ENCODE measurements at places on chromosomes 1 and 21.

- no peak for DNase-seq
These were observed 112.0 kb downstream of the BARHL2 start for GRCh38 chr1:90605070-90605469.

GRCh38 chr1:202210385-202210784 is 16.8 kb downstream of the LGR6 start:
- DNase-seq = no peak

- no peak for DNase-seq
These were observed 7.6 kb downstream of the MAN1C1 start for GRCh38 chr1:25624156-25624555.

DNA sequence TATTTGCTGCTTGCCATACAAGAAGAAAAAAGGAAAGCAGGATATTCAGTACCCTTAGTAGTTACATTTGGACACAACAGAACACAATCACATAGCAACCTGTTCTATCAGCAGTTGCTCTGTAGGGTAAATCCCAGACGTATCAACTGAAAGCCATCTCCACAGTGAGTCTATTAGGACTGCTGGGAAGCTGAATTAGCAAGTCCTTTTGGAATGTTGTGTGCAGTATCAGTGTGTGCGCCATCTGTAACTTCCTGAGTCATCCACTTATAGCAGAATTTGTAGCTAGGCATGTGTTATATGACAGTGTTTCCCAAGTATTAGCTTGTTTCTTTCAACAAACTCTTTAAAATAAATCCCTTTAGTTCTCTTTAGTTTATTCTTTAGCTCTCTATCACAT is 21.3 kb downstream of the CCDC30 start:
- DNase-seq = no peak

- DNase-seq = no peak
These were observed 17.1 kb downstream of the ATP6V1G3 start for GRCh38 chr1:198523182-198523950.

- no peak for DNase-seq
These were observed 86.8 kb downstream of the C21orf91 start for GRCh38 chr21:17732306-17732705.

GRCh38 chr1:26345718-26346117 is 8.2 kb downstream of the CRYBG2 start:
- DNase-seq = no peak

- no peak for DNase-seq
These were observed 2.4 kb downstream of the FBXO42 start for GRCh38 chr1:16349847-16350406.

DNA sequence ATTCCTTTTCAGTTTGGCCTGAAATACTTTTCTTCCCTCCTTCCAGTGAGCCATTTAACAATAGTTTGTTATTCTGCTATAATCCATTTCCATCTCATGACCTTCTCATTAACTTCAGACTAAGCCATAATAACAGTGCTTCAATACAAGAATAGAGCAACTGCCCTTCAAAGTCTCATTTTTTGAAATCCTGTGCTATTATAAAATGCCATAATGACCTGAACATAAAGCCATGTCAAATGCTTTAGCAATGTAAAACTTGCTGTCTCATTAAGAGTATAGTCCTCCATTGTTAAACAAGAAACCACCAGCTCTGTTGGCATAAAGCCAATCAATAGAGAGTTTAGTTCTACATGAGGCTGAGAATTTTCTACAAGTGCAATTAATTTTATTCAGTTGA is 9.6 kb upstream of the PIGK start:
- DNase-seq = no peak

DNA sequence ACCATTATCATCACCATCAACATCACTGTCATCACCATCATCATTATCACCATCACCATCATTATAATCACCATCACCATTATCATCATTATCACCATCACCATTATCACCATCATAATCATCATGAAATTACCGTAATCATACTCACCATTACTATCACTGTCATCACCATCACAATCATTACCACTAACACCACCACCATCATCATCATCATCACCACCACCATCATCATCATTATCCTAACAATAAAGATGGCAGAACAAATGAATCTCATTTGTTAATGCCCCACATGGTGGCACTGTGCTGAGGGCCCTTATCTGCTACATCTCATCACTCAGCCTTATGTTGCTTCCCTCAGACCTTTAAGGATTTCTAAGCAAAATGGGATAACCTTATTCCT is 9.4 kb upstream of the PLA2G2E start:
- DNase-seq = no peak

DNA sequence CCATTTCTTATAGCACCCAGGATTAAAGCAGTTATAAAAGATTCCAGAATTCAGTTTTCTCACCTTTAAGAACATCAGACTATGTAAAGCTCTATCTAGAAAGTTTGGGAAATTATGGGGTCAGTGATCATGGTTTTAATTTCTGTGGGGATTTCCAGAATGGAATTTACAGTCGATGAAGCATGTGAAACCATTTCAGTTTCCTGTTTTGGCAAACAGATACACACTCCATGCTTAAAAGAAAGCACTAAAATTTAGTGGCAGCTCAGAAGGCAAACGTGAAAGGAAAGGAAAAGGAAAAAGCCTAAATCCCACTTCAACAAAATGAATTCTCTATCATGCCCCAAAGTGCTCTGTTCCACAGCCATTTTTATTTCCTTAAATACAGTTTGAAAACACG is 60.4 kb downstream of the FYB2 start:
- no peak for DNase-seq

- DNase-seq = no peak
These were observed 44.0 kb upstream of the DIPK1A start for GRCh38 chr1:93005252-93005598.

- DNase-seq = no peak
These were observed 83.9 kb upstream of the NBPF4 start for GRCh38 chr1:108327534-108328466.

GRCh38 chr1:156130578-156130942 is 16.0 kb downstream of the LMNA start:
- no peak for DNase-seq

- no peak for DNase-seq
These were observed 36.0 kb downstream of the LACTBL1 start for GRCh38 chr1:22936681-22937080.

GRCh38 chr1:183069562-183070216 is 46.5 kb downstream of the LAMC1 start:
- no peak for DNase-seq

- no peak for DNase-seq
These were observed 7.2 kb upstream of the ADAMTS1 start for GRCh38 chr21:26852423-26852822.

GRCh38 chr1:54095546-54096226 is 42.3 kb downstream of the TCEANC2 start:
- no peak for DNase-seq

- DNase-seq = no peak
These were observed 1166.6 kb upstream of the ADGRL2 start for GRCh38 chr1:80633947-80634706.

DNA sequence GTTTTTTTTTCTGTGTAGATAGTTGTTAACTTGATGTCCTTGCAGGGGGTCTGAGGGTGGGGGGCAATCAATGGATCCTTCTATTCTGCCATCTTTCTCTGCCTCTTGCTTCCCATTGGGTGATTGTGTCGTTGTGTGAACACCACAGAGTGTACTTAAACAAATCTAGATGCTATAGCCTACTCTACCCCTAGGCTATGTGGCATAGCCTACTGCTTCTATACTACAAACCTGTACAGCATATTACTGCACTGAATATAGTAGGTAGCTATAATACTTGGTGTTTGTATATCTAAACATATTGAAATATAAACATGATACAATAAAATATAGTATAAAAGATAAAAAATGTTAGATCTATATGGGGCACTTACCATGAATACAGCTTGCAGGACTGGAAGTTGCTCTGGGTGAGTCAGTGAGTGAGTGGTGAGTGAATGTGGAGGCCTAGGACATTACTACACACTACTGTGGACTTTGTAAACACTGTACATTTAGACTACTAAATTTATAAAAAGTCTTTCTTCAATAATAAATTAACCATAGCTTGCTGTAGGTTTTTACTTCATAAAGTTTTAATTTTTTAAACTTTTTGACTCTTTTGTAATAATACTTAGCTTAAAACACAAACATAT is 105.4 kb downstream of the CENPF start:
- no peak for DNase-seq

- DNase-seq = no peak
These were observed 6.7 kb upstream of the IGSF8 start for GRCh38 chr1:160105155-160105554.

GRCh38 chr1:208004851-208005250 is 93.9 kb upstream of the CD34 start:
- DNase-seq = no peak

DNA sequence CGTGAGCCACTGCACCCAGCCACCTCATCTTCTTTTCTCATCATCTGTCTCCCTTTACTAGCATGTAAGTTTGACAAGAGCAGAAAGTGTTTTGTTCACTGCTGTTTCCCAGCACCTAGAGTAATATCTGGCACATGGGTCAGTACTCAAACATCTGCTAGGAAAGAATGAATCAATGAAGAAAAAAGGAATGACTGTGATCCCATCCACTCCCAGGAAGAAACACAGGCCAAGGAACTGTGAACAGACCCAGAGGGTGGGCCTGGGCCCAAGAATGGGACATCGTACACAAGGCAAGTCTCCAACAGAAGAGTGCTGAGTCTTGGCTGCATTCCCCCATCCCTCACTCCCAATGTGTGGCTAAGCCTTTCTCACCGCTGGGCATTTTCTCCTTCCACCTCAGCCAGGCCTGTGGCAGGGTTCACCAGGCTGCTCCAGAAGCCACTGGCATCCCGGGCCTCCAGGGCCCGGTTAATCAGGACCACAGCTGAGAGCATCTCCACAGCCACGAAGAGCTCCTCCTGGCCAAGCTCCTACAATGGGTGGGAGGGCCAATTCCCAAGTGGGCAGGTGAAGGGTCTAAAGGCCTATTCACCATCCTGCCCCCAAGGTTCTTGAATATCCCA is 18.4 kb downstream of the IQGAP3 start:
- DNase-seq = no peak

GRCh38 chr1:100759188-100759587 is 39.6 kb downstream of the VCAM1 start:
- no peak for DNase-seq

- DNase-seq = no peak
These were observed 29.0 kb downstream of the DHCR24 start for GRCh38 chr1:54857746-54858561.

DNA sequence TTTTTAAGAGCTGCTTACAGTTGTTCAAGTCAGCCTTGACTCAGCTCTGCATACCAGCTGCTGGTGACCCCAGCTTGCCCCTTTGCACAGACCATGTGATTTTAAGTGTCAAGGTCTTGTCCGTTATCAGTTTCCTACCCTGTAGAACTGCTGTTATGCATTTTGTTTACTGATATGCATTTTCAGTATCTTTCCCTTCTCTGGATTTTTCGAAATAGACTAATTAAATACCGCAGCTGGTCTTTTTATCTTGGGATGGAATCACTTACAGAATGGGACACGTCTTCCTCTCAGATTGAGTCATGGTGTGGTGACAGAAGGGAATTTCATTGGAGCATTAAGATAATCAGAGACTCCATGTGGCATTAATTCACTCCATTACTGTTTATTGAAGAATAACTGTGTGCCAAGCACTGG is 145.6 kb downstream of the FMN2 start:
- DNase-seq = no peak

DNA sequence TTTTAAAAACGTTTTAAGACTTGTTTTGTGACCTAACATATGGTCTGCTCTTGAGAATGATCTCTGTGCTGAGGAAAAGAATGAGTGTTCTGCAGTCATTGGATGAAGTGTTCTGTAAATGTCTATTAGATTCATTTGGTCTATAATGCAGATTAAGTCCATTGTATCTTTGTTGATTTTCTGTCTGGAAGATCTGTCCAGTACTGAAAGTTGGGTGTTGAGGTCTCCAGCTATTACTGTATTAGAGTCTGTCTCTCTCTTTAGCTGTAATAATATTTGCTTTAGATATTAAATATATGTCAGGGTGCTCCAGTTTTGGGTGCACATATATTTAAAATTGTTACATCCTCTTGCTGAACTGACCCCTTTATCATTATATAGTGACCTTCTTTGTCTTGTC is 43.2 kb downstream of the CELF3 start:
- DNase-seq = no peak

GRCh38 chr1:23759277-23759676 is 16.0 kb downstream of the ELOA start:
- no peak for DNase-seq

DNA sequence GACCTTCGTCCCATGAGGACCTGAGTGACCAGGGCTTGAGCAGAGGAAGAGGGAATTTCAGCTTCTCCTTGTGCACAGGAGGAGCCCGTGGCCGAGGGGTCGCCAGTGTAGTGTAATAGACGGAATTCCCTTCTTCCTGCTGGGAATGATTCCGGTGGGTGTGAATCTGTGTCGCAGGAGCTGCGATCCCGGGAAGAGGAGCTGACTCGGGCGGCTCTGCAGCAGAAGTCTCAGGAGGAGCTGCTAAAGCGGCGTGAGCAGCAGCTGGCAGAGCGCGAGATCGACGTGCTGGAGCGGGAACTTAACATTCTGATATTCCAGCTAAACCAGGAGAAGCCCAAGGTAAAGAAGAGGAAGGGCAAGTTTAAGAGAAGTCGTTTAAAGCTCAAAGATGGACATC is 34.4 kb downstream of the MAP3K21 start:
- no peak for DNase-seq

DNA sequence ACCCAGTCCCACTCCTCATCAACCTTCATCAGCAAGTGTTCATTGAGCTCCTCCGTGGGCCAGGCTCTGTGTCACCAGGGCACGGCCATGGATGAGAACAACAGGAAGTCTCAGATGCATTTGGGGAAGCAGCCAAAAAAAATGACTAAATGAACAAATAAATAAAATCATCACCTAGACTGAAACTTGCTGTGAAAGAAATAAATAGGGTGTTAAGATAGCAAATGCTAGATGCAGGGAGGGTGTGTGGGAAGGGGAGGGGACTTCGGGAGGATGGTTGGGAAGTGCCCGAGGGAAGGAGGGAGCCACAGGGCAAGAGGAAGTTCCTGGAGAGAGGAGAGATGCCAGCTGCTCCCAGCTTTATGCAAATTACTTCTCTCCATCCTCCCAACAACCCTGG is 696.7 kb downstream of the PTPRU start:
- DNase-seq = no peak

DNA sequence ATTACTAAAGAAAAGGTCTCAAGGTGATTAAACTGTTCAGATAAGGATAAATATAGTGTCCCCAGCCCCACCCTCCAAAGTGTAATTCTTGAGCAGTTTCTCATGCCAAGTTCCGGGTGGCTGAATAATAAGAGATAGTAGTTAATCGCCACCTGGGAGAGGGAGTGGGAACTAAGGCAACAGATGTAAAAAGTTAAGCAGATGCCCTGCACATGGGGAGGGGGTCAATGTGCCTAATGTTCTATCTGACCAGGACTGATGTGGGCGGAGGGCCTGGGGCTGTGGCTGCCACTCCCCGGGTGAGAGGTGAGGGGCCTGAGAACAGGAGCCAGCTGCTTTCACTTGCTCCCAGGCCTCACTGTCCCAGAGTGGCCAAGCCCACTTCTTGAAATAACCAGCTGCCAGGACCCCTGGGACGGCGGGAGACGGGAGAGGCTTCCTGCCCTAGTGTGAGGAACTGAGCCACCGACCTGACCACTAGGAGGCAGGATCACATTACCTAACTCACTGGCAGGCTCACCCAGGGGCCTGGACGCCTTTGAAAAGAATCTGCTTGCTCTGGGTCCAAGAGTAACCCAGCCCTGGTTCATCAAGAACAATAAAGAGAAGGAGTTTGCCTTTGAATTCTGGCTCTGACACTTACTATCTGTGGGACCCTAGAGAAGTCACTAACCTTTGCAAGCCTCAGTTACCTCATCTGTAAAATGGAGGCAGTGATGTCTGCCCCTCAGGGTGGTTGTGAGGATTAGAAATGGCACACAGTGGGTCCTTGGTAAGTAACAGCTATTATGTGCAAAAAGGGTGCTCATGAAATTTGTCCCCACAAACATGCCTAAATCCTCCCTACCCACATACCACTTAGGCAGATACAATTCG is 179.2 kb downstream of the ATG4C start:
- no peak for DNase-seq

Measured in stimulated activated CD4-positive, alpha-beta T cell treated with anti-CD3 and anti-CD28 coated beads, Interleukin-1b, Interleukin-23, amount 100 ng/mL, for 24 hours (primary cell).